Stimulated activated CD8-positive, alpha-beta memory T cell treated with anti-CD3 and anti-CD28 coated beads, Interleukin-7, amount 100 ng/mL, for 48 hours (primary cell): ENCODE measurements at places on chromosomes 5 and 9.

- DNase-seq = no peak
Observed at GRCh38 chr9:6644346-6645104, 1.0 kb downstream of the GLDC start.

- DNase-seq = no peak
Observed at GRCh38 chr5:179919487-179920060, 11.9 kb upstream of the TBC1D9B start.

- no peak for DNase-seq
Observed at GRCh38 chr5:55713871-55714270, 1.7 kb upstream of the SLC38A9 start.

DNA sequence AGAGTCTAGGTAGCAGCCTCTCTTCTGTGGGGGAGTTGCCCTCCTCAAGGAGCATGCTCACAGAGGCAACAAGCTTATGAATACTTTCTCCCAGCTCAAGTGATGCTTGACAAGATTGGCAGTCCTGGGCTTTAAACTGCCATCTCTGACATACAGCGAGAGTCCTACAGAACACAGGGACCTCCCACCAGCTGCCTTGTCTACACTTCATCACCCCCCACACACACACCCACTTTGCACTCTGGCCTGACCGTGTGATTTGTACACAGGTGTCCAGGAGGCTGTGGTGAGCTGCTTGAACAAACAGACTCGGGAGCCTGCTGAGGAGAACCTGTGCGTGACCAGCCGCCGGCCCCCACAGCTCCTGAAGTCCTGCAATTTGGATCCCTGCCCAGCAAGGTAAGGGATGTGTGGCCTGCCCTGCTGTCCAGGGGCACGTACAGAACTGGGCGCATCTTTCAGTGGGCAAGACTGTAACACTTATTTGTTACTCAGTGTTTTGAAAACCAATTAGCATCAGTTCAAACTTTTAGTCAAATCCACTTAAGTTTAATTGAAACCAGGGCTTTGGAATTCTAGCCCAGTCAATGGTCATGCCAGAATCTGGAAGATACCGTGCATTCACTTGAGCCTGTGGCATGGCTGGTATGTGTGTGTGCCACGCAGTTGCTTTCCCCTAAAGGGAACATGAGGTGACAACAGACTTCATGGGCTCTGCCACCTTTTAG is 247.5 kb downstream of the ADAMTSL1 start:
- no peak for DNase-seq

- no peak for DNase-seq
Observed at GRCh38 chr9:98942906-98943681, 613 bp upstream of the COL15A1 start.

DNA sequence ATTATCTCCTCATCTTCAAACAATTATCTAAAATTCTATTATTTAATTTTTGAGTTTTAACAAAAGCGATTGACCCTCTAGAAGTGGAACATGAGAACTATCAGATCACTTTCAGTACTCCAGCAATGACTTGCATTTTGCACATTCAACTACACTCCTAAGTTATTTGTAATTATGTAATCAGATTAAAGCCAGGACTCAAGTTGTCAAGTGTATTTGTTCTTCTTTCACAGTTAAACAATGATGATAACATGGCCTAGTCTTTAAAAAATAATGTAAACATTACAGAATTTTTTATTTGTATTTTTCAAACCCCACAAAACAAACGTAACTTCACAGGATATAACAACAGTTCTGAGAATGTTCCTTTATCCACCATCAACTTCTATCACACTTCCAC is 2148.9 kb upstream of the ACO1 start:
- no peak for DNase-seq

- no peak for DNase-seq
Observed at GRCh38 chr5:72472031-72472430, 35.2 kb downstream of the ZNF366 start.

DNA sequence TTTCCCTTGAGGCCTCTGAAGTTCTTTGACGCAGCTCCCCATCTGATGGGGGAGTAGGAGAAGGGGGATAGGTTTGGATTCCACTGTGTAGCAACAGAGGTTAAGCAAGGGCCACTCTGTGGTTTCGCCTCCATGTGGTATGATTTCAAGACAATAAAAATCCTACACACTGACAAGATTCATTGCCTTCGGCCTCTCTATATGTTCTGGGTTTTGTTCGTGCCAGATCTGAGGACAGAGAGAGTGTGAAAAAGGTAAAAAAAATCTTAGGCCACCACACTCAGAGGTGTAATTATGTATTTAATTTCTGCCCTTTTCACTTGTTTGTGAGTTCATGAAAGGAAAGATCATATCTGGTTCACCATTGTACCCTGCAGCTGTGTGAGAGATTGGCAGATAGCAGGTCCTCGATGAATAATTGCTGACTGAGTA is 715.2 kb upstream of the ZNF608 start:
- DNase-seq = no peak

- no peak for DNase-seq
Observed at GRCh38 chr5:173395257-173395932, 67.2 kb upstream of the STC2 start.

DNA sequence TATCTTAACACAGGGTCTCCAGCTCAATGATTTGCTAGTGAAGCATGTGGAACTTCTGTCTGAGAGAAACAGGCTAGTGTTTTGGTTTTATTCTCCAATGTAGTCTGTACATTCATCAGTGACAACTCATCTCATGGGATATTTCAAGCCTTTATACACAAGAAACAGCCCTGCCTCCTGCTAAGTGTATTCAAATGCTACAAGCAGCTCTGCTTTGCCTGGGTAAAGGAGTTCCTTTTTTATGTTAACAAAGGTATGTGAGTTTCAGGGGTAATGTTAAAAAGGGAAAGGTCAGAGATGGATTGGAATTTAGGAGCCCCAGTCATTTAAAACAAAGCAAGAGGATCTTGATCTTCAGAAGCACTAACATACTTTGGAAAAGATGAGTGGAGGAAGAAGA is 498.7 kb downstream of the ISL1 start:
- no peak for DNase-seq

DNA sequence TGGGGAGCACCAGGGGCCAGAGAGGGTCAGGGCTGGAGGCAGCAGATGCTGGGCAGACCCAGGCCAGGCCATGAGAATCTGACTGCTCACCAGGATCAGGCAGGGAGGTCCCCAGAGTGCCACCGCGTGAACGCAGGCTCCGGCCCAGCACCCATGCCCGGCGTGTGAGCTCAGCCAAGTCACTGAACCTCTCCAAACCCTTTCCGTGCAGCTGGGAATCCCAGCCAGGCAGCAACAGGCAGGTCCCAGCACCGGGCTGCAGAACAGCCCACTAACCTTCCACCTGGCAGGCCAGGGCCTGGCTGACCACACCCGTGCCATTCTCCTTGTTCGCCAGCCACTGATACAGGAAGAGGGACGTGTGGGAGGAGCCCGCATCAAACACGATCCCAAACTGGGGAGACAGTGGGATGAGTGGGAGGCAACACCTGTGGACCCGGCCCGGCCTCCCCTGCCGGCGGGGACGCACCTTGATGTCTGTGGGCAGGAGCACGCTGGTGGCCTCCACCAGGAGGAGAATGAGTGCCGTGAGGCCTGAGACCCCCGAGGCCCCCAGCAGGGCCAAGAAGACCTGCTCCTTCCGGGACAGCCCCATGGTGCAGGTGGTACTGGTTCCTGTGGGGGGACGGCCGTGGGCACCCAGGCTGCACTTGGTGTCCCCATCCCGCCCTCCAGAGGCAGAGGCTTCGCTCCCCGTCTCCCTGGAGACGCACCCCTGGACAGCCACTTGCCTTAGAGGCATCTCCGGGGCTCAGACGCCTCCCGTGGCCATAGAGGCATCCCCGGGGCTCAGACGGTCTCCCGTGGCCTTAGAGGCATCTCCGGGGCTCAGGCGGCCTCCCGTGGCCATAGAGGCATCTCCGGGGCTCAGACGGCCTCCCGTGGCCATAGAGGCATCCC is 3.2 kb downstream of the ENTPD8 start:
- no peak for DNase-seq

DNA sequence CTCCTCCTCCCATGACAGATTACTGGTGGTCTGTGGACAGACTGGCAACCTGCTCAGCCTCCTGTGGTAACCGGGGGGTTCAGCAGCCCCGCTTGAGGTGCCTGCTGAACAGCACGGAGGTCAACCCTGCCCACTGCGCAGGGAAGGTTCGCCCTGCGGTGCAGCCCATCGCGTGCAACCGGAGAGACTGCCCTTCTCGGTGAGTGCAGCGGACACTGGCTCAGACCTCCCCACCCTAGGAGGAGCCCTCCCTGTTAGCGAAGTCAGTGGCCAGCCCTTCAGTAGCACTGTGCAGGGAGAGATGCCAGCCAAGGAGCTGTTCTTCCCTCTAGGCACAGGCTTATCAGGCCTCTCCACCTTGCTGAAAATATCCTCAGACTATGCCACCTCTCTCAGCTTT is 143.5 kb downstream of the SAXO1 start:
- no peak for DNase-seq

DNA sequence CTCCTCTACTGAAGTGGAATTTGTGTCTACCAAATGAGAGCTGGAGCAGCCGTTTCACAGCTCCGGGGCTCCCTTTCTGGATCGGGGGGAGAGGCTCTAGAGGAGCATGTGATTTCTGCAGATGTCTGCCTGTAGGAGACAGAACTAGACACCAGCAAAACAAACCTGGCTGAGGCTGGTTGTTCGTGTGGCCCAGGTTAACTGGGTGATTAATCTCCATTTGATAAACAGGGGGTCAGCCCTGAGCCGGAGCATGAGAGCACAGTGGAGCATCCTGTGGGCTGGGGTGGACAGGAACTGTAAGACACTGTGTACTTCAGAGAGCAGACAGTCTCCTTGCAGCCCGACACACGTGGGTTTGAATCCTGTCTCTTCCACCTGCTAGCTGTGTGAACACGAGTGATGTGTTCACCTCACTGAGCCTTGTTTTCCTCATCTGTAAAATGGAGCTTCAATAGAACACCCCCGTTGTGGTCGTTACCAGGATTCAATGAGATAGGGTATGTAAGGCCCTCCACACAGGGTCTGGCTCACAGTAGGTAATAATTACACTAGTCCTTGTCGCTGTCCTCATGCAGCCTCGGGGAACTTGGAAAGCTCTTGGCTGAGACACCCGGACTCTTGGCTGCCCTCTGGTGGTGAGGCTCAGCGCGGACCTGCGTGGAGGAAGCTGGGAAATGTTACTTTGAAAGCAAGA is 12.9 kb downstream of the CXCL14 start:
- peak; percentile 54 for DNase-seq

DNA sequence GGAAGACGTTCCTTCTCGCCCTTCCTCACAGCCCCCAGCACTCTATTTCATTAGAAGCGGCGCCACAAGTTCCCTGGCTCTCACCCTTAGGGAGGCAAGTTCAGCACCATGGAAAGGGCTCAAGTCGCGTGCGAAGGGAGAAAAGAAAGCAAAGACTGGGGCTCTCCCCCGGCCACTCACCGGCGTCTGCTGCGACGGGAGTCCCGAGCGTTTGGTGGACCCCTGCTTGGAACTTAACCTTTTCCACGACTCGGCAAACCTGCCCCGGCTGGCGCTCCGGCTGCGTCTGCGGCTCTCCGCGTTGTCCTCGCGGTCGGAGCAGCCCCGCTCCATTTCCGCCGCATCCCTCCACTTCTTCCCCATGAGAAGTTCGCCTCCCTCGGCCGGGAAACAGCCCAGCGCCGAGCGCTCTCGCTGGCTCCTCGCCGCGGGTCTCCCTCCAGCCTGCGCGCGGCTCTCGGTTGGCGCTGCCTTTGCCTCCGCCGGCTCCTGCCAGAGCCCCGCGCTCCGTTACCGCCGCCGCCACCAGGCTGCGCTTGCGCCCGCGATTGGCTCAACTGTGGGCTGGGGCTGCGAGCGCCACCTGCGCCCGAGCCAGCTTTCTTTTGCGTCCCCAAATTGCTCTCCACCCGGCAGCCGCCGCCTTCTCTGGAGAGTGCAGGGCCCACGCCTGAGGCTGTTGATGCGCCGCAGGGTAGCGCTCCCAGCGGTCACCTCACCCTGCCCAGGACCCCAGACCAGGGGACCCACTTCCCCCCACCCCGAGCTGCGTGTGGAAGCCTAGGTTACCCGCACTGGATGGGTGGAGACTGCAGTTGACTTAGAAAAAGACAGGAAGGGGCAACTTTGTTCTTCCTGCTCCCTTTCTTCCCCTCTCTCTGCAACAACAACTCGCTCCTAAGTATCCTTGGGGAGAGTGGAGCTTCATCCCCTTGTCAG is 321.6 kb downstream of the CEMIP2 start:
- peak; percentile 5 for DNase-seq

- DNase-seq = no peak
Observed at GRCh38 chr9:95572381-95573151, 55.8 kb upstream of the PTCH1 start.

DNA sequence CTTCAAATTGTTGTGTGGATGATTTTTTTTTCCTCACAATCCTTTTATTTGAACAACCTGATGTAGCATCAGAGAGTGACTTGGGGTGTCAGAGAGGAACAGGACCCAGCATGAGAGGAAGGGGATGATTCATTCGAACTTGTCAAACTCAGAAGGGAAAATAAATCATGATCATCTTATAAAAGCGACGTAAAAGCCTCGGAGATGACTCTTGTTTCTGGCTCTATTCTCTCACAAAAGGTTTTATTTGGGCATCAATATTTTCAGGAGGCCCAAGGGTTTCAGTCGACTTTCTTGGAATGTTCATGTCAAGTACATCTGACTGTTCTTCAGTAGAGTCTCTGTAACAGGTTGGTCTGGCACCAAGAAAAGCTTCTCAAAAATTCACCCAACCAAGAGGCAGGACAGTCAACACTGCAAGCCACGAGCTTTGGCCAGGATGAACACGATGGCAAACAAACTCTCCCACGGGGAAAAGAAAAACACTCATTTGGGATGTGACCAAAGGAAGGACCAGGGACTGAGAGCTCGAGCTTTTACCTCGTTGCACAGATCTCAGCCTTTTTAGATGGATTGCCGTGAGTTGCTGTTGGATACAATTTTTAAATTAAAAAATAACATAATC is 55.1 kb downstream of the ANKH start:
- no peak for DNase-seq

- DNase-seq = no peak
Observed at GRCh38 chr9:92820964-92821363, 56.3 kb upstream of the BICD2 start.

- no peak for DNase-seq
Observed at GRCh38 chr9:120628207-120628924, 48.4 kb upstream of the CDK5RAP2 start.

DNA sequence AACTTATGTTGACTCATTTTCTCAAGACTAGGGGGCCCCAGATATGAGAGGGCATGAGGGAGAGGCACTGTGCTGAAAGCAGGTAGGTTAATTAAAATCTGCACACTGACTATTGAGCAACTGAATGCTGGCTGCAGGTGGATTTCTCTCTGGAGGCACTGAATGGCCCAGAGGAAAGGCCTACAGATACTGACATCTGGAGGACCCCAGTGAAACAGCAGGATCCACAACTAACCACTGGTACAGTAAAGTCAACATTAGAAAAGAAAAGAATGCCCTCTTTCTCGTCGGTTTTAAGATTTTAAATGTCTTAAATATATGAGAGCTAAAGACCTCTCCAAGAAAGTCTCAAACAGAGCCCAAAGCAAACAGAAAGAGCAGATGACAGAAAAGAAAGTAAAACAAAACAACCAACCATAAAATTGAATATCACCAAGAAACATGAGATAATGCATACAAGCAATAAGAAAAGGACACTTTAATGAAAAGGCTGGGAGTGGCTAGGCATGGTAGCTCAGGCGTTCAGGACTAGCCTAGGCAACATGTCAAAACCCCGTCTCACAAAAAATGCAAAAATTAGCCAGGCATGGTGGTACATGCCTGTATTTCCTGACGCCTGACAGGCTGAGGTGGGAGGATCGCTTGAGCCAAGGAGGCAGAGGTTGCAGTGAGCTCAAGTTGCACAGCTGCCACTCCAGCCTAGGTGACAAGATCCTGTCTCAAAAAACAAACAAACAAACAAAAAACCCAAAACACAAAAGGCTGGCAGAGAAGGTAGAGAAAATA is 43.3 kb downstream of the PUM3 start:
- no peak for DNase-seq
